ENCODE measurements at places on chromosomes 6 and 20. TPM values are rescaled to one million over a fixed set of nuclear protein-coding genes. Genes with fewer than 3 reads are reported as not detected.
A peak's percentile ranks its signal among the peaks of the same experiment; 100 is the strongest.

DNA sequence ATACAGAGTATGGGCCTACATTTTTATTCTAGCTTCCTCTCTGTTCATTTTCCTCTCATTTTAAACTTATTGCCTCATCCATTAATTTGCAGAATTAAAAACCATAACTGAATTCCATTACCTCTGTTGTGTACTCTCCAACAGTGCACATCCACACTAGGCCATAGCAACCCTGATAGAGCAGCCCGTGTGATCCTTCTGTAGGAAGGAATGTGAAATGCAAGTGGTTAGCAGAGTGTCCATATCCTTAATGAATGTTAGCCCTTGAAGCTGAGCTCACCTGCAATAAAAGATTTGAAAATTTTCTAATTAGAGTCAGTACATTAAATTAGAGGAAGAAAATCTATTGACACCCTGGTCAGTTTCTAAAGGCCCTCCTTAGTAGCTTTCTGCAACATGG lies 6.5 kb upstream of the GRIK2 start:
- DNase-seq, result no peak

The PRPH2 gene
- not detected for total RNA-seq

DNA sequence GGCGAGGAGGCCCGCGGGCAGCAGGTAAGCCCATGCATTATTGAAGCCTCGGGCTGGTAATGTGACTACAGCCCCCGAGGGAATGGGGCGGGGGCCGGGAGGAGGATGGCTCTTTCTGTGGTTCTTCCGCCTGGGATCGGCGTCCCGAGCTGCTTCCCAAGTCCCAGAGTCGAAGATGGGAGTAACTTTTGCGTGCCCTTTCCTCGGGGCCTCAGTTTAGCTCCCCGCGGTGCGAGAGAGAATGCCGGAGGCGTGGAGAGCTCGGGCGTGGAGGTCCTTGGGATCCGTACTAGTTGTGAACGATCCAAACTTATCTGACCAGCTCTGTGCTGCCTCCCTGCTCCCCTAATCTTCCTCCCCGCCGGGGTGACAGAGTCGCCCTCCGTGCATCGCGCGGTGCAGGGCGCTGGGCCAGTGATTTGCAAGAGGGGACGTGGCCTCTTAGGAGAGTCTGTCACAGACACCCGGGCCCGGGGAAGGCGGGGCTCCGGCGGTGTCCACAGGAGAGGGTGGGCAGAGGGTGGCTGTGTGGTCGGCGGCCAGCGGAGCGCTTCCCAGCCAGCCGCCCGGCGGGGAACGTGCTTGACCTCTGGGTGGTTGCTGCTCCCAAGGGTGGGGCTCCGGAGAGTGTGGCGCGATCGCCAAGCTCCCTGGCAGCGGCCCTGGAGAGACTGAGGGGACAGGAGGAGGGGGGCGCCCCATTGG lies 815 bp downstream of the UTRN start:
- peak; percentile 39 for DNase-seq

The FAM217A gene
- not detected for total RNA-seq

GRCh38 chr6:4021854-4022695 lies 56.9 kb downstream of the FAM217A start:
- peak; percentile 1 for DNase-seq

The SLC12A5 gene
- total RNA-seq, result 15.2 TPM

DNA sequence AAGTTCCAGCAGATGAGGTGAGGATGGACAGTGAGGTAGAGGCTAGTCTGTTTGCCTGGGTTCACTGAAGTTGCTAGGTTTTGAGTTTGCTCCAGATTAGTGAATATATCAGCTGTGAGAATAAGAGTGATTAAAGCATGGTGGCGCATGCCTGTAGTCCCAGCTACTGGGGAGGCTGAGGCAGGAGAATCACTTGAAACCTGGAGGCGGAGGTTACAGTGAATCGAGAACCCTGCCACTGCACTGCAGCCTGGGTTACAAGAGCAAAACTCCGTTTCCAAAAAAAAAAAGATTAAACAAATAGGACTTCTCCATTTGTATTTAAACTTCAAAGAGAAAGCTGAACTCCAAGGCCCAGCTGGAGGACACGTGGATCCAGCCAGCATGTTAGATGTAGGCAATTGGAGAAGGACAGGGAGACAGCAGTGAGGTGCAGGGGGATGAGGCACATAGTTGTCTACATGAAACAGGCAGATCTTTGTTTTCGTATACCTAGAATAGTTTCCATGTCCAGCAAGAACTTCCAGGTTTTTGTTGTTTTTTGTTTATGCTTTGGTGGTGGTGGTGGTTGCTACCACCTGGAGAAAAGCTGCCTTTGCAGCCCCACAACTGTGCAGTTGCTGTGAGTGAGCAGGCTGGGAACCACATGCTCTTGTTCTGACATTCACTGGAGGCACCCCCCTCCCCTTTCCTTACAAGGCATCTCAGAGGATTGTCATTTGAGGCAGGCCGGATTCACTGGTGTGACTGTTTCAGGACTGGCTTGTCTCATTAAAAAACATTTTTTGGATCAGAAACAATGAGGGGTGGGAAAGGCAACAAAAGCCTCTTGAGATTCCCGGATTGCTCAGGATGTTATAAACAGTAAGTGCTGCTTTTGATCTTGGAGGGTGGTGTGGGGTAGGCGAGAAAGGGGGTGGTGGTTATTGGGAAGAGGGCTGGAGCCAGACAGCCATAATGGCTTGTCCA lies 72.3 kb downstream of the JARID2 start:
- no peak for DNase-seq

The LAMA5 gene
- total RNA-seq, result 285 TPM

DNA sequence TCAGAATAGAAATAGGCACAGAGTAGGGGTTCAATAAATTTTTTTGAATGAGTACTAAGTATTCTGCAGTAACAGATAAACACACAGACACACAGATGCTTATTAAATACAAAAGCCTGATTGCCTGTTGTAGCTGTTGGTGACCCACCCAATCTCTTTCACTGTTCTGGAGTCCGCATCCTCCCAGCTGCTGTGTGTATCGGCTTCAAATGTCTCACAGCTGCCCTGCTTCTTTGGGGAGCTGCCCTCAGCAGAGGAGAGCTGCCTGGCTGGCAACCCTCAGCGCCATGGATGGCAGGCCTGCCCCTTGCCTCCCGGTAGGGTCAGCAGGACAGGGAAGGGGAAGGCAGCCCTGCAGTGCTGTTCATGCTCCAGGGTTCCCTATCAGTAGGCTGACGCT lies 85.9 kb upstream of the PRND start:
- no peak for DNase-seq

GRCh38 chr6:88705601-88706000 lies 257.8 kb downstream of the RNGTT start:
- DNase-seq, result no peak

- no peak for DNase-seq
Observed at GRCh38 chr6:19446570-19446969, 390.6 kb upstream of the ID4 start.

DNA sequence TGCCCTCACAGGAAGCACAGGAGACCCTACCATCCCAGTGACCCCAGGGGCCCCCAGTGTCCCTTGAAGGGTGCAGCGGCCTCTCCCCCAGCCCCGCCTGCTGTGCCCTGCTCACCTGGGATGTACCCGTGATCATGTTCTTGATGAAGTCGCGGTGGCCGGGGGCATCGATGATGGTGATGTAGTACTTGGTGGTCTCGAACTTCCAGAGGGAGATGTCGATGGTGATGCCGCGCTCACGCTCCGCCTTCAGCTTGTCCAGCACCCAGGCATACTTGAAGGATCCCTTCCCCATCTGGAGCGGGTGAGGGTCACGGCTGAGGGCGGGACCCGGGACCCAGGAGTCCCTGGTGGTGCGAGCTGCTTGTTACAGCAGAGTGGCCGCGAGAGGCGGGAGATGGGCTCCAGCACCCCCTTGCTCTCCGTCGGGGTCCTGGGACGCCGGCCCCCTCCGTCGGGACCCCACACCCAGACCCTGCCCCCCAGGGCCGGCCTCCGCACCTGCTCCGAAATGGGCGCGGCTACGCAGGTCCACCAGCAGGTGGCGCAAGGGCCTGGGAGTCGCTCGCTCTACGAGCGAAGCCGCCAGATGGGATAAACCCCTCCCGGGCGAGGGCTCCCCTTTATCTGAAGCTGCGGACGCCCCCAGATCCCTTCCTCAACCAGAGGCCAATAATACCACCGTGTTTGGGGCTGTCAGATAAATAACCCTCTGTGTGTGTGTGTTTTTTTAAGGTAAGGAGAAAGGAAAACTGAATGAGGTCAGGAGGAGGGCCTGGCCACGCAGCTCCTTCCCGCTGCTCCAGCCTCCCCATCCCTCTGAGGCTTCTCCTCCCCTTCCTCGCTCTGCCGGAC lies 2.9 kb downstream of the EEF1A2 start:
- DNase-seq, result no peak

The VSTM2L gene
- 17.7 TPM for total RNA-seq

GRCh38 chr6:20348041-20348440 lies 53.6 kb upstream of the E2F3 start:
- no peak for DNase-seq

GRCh38 chr6:154766288-154766687 lies 33.1 kb downstream of the SCAF8 start:
- DNase-seq, result no peak

DNA sequence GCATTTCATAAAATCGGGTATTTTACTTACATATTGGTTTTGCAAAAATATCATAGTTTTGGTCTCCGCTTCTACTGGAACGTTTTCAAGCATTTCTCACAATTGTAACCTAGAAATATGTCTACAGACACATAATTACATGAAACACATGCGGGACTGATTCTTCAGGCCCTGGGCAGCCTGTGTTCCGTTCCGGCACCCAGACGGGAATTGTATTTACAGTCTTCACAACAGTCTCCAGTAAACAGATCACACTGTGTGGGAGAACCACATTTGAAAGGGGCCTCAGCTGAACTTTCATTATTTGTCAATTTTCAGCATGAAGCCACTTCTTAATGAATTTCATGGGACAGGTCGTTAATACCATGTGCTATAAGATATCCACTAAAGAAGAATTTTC lies 196.9 kb downstream of the DST start:
- no peak for DNase-seq

DNA sequence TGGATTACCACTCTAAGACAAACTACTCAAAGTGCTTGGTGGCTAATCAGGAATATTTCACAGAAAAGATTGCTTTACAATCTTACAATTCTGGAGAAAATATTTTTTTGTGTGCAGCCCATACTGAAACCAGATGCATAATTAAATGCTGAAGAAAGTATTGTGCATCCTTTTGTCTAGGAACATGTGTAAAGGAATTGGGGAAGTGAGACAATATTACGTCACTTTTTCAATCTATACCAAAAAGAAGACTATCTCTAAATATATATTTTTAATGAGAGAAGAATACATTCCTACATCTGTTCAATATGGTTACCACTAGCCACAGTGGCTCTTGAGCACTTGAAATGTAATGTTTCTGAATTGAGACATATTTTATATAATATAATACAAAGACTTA lies 992.5 kb upstream of the ADGRB3 start:
- no peak for DNase-seq

GRCh38 chr6:35228481-35228880 lies 14.7 kb downstream of the SCUBE3 start:
- no peak for DNase-seq

GRCh38 chr20:4770026-4770425 lies 48.3 kb downstream of the PRND start:
- DNase-seq, result no peak

- peak; percentile 2 for DNase-seq
Observed at GRCh38 chr6:110492584-110492983, 16.2 kb upstream of the SLC22A16 start.

DNA sequence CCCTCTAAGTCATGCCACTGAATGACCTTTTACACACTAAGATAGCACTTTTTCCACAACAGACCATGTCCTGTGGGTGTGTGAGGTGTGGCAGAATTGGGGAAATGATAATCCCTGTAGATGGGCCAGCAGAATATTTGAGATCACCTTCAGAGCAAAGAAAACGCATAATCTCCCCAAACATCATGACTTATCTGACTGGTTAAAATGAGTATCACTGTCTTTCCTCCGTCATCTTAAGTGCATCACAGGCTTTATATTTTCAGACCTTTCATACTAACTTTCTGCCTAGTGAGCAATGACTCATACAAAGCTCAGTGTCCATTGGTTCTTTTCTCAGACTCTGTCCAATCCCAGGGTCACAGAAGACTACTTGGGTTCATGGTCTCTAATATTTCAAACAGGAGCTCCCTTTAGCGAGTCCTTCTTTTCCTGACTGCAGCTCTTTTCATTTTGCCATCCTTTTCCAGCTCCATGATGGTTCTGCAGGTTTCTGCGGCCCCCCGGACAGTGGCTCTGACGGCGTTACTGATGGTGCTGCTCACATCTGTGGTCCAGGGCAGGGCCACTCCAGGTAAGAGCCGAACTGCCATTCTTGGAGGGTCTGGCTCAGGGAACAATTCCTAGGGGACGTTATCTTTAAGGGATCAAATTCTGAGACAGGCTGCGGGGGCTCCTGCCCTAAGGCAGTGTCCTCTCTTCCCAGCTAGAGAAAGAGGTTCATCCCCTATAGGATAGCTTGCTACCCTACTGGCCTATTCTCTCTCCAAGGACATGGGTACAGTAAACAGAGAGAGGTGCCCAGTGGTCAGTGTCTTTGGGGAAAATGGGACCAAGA lies at the start of gene HLA-DPB1:
HLA-DPB1 (plus strand) TSS at position 423 of the 838 bp plus-strand sequence; CDS start at position 475, 52 bp downstream.
- DNase-seq, result peak; percentile 26

The PCSK2 gene
- not detected for total RNA-seq

The TASP1 gene
- 10.8 TPM for total RNA-seq

GRCh38 chr6:154994836-154995253 lies 270 bp upstream of the TIAM2 start:
- no peak for DNase-seq

The SLC22A2 gene
- total RNA-seq, result not detected

The TUBB2B gene
- 144 TPM for total RNA-seq

Measured in astrocyte (in vitro differentiated cells and primary cell).